ENCODE measurements at places on chromosomes 1 and 21.

- DNase-seq = no peak
These were observed 30.4 kb upstream of the TMEM61 start for GRCh38 chr1:54950006-54950368.

DNA sequence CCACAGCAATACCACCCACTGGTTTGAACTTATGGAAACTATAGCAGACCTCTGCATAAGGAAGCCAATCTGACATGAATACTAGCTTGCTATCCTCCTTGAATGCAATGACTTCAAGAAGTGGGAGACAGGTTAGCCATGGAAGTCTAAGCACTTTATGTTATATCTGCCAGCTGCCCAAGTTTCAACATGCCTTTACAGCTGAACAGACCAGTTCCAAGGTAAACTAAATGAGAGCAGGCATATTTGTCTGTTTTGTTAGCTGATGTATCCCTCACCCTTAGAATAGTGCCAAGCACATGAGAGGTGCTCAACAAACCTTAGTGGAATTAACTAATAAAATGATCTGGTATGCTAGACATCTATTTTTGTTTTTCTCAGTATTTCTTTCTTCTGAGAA lies 65.1 kb downstream of the ALG14 start:
- no peak for DNase-seq

- DNase-seq = no peak
These were observed 4.2 kb upstream of the CHD1L start for GRCh38 chr1:147238053-147238902.

DNA sequence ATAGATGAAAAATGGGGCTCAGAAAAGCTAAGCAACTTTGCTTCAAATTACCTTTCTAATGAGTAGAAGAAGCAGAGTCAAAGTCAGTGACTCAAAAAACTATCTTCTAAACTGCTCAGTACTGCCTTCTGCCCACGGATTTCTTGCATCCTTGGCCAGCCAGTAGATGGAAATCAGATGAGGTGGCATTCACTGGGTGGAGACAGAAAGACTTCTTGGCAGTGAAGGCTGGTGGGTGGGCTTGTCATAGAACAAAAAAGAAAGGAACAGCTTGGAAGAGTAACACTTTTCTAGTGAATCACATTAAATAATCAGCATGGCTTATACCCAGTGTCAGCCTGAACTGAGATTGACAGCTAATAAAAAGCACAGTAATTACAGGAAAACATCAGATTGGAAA lies 170.7 kb downstream of the ST6GALNAC5 start:
- no peak for DNase-seq

DNA sequence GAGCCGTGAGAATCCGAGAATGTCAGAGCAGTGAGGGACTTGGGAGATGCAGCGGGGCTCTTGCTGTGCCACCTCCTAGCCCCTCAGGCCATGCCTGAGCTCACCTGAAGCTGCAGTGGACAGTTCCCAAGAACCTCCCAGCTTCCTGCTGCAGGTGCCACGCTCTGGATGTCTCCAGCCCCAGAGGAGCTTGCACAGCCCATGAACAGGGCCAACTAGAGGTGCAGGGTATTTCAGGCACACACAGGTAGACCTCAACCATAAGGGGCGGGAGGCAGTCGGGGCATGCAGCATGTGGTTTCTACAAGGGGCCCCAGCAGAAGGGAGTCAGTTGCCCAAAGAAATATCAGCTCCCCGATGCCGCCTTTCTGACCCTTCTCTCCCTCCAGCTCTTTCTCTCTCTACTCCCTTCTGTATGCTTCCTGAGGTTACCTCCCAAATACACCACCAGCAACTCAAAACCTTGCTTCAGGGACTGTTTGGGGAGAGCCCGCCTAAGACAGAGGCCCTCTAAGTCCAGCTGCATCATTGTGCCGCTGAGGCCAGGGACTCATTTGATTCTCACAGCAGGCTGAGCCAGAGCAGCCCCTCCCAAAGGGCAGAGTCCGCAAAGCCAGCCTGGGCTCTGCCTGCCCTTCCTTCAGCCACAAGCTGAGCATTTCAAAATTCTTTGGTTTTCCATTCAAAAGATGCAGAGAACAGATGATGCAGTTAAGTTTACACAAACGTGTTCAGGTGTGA lies 209.8 kb downstream of the MATN1 start:
- DNase-seq = no peak

- DNase-seq = no peak
These were observed 1.7 kb downstream of the DHCR24 start for GRCh38 chr1:54885237-54885679.

DNA sequence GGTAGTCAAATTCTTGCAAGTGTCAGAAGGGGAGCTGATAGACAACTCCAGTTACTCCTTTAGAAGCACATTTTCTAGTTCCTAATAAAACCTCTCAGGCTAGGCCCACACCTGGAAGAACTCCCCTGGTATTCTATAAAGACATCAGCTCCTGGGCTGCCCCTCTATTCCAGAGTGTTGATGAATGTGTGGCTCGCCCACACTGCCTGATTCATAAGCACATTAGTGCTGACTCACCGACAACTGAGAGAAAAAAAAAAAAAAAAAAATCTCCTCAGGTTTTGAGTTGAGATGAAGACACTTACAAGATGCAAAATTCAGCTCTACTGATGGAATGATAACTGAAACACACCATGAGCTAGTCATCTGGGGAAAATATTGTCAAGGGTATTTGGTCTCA lies 188.1 kb downstream of the TNR start:
- DNase-seq = no peak

- DNase-seq = no peak
These were observed 651 bp upstream of the HPCA start for GRCh38 chr1:32885676-32886003.

DNA sequence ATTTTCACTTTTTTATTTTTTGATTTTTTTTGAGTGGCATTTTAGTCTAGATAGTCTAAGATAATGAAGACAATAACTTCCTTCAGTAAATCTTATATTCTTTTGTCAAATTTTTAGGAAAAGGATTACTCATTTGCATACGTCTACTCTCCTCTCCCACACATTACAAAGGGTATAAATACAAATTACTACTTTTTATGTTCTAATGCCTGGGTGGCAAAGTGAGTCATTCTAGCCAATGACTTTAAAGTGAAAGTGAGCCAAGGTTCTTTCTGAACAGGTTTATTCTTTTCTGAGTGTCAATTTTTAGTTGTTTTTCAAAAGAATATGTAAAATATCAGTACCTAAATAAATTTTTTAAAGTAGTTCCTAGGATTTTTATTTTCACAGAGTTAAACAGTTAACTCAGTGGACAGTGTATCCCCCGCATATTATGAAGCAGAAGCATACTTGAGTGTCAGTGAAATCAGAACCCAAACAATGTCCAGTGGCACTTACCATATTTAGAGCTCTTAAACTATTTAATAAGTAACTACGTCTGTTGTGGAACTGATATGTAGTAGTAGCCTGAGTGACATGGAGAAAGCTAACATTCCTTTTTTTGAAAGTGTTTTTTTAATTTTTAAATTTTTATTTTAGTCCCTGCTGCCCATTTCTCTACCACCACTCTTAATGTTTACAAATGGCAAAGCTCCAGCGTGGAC lies 141.7 kb downstream of the PHTF1 start:
- no peak for DNase-seq

DNA sequence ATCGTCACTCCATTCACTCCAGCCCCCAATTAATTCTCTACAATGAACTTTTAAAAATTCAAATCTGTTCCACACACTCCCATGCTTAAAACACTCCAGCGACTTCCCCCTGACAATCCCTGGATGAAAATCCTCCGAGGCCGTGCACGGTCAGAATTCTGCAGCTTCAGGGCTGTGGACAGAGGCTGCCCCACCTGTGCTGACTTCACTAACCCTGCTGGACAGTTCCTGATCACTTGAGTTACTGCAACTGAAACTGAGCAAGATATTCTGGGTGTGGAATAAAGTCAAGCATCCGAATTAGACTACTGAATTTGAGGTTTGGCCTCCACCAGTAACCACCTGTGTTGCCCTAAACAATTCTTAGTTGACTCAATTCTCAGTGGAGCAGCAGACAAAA lies 1.0 kb upstream of the JAK1 start:
- DNase-seq = no peak
